ENCODE measurements at places on chromosomes 6 and 20.
A peak's percentile ranks its signal among the peaks of the same experiment; 100 is the strongest.

DNA sequence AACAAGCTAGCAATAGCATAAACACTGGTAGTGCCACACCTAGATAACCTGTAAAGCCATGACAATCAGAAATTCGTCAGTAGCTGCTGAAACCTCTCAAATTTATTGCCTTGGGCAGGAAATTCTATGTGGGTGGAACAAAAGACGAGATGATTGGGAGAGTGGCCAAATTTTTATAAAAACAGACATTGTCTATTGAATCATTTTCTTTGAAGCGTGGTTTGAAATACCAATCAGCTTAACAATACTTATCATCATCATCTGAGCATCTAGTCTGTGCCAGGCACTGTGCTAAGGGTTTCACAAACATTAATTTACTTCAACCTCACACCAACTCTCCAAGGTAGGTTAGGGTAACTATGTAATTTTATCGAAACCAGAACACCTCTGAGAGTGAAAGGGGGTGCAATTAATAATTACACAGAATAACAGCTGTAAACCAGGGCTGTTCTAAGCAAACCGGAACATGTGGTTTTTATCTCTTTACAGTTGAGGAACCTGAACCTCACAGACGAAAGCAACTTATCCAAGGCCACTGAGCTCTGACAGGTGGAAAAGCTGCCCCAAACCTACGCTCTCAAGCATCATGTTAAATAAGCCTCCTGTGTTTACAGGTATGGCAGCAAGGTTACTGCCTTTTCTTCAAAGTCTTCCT, 43.4 kb downstream of the NHSL1 start:
- DNase-seq = peak; percentile 59

DNA sequence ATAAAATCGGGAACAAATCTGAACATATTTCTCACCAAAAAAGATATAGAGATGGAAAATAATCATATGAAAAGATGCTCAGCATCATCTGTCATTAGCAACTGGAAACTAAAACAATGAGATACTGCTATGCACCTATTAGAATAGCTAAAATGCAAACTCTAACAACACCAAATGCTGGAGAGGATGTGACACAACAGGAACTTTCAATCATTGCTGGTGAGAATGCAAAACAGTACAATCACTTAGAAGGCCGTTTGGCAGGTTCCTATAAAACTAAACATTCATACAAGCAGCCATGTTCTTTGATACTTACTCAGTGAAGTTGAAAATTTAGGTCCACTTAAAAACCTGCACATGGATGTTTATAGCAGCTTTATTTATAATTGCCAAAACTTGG, 67.0 kb downstream of the FAM50B start:
- DNase-seq = no peak

GRCh38 chr6:142648036-142648451, 296.9 kb downstream of the HIVEP2 start:
- no peak for DNase-seq

GRCh38 chr6:19059102-19059501, 672.0 kb downstream of the RNF144B start:
- no peak for DNase-seq

- no peak for DNase-seq
Measured at GRCh38 chr20:19544684-19545083, 213.4 kb upstream of the RIN2 start.

- no peak for DNase-seq
Measured at GRCh38 chr6:146587459-146587858, 11.3 kb upstream of the ADGB start.

Data from T-cell (primary cell).